NCI-H2107 (cell line): ENCODE measurements at places on chromosomes 13 and 19.

DNA sequence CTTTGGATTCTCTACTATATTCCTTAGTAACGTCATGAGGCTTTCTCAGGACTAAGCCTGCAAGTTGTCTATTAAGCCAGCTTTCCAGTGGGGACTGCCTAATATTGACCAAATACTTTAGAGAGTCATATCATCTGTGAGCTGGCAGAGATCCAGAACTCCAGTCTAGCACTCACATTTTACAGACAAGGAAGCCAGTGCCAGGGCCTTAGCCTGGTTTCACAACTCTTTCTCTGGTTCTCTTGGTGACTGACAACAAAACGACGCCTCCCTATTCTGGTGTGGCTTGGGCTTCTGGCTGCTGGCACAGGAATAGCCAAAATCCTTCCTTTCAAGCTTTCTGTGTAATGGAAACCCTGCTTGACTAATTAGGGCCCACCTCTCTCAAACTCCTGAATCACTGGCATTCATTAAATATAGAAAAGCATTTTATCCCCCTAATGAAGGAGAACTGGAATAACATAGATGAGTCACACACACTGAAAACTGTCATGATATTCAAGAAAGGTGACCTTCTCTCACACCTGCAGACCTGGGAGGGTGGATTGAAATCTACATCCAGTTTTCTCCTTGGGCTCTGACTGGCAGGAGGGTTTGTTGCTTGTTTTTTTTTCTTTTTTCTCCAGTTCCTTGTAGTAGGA lies 75.2 kb upstream of the UBL3 start:
- DNase-seq: peak; percentile 4

DNA sequence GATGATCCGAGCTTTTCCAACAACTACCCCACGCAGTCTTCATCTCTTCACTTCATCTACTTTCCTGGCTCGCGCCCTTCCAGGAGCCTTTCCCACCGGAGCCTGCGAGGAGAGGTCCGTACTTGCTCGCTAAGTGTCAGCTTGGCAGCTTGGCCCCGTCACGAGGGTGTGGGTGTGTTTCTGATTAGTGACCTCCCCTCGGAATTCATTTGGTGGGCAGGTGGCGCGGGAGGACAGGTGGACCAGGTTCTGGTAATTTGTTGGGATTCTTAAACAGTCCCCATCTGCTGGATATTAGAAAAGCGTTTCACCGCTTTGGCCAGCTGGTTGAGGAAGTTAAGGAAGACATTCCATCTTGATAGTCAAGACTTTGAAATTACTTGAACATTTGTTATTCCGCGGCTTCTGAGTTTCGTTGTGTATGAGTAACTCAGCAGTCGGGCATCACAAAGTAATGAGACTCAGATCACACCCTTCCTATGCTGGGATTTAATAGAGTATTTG lies 515 bp downstream of the UFM1 start:
- DNase-seq: no peak

DNA sequence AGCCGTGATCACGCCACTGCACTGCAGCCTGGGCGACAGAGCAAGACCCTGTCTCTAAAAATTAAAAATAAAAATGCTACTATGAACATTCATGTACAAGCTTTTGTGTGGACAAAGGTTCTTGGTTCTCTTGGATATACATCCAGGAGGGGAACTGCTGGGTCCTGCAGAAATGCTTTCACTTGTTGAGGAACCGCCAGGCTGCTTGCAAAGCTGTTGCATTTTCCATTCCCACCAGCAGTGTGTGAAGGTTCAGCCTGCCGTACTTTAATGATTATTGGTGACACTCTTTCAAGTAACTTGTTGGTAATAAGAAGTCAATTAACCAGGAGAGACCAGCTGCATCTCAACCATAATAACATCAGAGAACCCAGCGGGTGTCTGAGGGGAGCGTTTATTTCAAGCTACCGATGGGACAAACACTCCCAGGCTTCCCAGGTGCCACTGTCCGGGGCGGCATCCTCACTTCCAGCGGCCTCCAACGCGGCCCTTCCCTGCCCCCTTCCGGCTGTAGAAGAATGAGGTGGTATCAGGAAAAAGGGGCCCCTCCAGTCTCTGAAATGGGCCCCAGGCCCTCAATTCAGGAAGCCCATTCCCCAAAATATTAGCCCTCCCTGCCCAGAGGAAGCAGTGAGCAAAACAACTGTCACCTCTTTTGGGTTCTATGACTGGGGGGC lies 15.2 kb upstream of the PPP1R12C start:
- DNase-seq: no peak

DNA sequence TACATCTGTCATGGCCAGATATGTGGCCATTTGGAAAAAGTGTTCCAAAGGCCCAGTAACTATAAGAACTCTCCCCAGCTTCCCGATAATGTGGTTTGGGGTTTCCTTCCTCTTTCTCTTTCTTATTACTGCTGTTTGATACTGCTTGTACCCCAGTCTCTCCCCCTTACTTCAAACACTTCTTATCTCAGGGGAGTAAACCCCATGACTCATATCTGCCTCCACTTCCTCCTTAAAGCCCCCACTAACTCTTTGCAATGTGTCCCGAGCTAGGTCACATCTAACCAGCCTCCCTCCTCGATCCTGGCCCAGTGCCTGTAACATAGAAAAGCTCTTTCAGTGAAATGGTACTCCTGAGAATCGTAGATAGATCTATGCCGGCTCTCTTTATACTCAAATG lies 82.4 kb upstream of the STARD13 start:
- DNase-seq: no peak

DNA sequence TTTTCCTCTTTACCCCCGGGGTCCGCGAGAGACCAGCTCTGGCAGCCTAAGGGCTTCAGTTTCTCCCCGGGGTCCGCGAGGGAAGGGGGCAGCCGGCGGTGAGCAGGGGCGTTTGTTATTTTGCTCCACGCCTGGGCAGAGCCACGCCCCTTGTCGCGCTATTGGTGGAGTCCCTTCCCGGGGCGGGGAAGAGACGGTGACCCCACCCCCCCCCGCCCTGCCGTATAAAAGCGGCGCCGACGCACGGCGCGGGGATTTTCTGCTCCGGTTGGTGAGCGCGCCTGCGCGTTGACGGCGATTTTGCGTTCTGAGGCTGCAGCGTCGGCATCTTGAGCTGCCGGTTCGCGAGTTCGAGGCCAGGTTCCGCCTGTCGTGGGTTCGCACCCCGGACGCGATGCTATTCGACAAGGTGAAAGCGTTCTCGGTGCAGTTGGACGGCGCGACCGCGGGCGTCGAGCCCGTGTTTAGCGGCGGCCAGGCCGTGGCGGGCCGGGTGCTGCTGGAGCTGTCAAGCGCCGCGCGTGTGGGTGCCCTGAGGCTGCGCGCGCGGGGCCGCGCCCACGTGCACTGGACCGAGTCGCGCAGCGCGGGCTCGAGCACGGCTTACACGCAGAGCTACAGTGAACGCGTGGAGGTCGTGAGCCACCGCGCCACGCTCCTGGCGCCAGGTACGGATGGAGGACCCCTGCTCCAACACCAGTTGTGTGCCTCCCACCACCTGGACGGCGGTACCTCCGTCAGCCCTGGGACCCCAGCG lies at the start of gene ARRDC2:
Gene ARRDC2, plus strand, starts transcription at position 254 of the 757 bp plus-strand sequence. Its CDS starts 141 bp downstream, at position 395.
- peak; percentile 65 for DNase-seq

DNA sequence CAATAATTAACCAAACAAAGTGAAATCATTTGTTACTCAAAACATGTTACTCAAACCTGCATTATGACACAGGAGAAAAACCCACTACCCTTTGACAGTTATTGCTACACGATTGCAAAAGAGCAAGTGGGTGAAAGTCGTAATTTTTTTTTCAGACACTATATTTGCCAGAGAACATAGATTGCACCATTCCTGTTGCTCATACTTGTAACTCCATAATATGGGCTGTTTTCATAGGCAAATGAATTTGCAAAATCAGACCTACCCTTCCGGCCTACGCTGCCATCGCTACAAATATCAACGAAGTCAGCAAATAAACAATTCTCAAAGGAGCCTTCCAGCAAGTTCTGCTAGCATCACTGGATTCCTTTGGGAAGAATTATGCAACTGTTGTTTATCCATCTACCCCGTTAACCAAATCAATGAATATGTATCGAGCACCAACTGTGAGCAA lies 396.5 kb downstream of the IRS2 start:
- no peak for DNase-seq

DNA sequence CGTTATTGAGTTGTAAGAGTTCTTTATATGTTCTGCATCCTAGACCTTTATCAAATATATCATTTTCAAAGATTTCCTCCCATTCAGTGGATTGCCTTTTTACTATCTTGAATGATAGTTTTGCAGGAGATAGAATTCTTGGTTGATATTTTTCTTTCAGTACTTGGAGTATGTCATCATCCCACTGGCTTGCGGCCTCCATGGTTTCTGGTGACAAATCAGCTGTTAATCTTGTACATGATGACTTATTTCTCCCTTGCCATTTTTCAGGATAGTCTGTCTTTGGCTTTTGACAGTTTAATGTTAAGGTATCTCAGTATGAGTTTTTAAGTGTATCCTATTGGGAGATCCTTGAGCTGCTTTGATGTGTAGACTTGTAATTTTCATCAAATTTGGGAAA lies 8.5 kb downstream of the ZNF557 start:
- DNase-seq: no peak

DNA sequence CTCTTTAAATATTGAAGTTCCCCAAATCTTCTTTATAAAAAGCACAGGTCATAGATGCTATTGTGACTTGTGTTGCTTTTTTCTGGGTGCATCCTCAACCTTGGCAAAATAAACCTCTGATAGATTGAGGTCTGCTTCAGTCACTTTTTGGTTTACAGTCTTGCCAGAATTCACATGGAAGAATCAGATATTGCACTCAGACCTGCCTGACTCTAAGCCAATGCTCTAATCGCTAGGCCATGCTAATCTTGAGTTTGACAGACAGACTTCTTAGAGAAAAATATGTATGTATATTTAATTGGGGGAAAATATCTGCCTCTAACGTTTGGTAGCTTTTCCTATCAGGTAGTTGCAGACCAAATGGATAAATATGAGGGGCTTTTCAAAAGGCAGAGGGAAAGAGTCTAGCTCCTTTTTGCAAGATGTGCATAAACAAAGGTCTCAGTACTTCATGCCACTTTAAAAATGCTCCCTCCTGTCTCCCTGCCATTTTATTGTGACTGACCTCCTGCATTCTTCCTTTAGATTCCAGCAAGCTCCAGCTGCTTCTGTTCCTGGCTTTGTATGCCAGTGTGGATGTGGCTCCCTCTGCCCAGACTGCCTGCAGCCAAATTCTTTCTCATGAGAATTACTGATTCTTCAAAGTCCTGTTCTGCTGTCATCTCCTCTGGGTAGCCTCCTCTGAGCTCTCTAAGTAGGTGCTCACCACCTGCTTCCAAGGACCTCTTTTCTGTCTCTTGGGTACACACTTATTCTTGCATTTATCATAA lies 42.4 kb upstream of the RFC3 start:
- no peak for DNase-seq

- DNase-seq: no peak
These were observed 474.2 kb upstream of the SLC10A2 start for GRCh38 chr13:103540382-103540765.

GRCh38 chr13:70333752-70334151 lies 225.5 kb upstream of the KLHL1 start:
- DNase-seq: no peak

DNA sequence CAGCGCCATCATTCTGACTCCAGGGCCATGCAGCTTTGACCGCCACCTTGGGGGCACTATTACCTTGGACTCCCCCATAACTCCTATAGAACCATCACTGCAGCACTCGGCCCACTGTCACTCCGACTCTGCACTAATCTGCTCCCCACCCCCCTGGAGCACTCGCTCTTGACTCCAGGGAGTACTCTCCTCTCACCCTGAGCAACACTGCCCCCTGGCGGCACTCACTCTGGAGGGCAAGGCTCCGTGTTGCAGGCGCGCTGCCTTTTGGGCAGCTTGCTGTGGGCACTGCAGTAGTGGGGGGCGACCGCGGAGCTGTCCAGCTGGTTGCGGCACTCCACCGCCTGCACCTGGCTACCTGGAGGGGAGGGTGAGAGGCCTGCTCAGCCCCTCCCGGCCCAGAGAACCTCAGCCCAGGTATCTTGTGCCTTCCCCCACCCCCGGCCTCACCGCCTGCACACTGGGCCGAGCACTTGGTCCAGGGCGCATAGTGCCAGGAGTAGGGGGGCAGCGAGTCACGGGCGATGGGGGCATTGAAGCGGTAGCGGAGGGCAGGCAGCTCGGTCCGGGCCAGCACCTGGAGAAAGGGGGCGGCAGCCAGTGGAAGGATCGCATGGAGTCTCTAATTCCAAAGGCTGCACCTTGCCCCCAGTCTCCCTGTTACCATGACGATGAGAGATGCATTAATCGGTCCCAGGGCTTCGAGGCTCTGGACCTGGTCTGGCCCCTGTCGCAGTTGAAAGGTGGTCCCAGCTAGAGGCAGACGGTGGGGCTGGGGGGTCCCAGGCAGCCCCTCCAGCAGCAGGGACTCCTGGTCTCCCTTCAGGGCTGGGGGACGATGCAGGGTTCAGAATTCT lies 8.9 kb upstream of the MYO1F start:
- peak; percentile 1 for DNase-seq

DNA sequence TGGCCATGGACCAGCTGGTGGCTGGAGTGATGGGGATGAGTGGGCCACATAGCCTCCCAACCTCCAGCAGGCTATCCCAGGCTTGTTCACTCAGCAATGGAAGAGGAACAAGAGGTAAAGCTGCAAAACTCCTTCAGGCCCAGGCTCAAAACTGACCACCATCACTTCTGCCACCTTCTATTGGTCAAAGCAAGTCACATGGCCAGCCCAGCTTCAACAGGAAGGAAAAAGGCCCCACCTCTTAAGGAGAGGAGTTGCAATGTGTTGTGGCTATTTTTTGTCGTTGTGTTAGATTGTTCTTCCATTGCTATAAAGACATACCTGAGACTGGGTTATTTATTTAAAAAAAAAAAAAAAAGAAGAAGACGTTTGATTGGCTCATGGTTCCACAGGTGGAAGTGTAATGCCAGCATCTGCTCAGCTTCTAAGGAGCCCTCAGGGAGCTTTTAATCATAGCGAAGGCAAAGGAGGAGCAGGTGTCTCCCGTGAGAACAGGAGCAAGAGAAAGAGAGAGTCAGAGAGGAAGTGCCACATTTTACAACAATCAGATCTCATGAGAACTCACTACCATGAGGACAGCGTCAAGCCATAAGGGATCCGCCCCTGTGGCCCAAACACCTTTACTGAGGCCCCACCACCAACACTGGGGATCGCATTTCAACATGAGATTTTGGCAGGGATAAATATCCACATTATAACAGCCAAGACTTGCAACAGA lies 5.4 kb downstream of the IGSF23 start:
- DNase-seq: no peak
